ENCODE measurements at places on chromosomes 7 and 10. TPM values are rescaled to one million over a fixed set of nuclear protein-coding genes. Genes with fewer than 3 reads are reported as not detected.

Gene MMRN2
- total RNA-seq: 4.8 TPM

Gene ANK3
- total RNA-seq: 14.2 TPM

Gene PRLHR
- total RNA-seq: not detected

Gene UTF1
- total RNA-seq: not detected

GRCh38 chr10:74887614-74888284 is 61.3 kb downstream of the KAT6B start:
- DNase-seq: no peak

Gene DYNC1I1
- not detected for total RNA-seq

Data from Caki2 (cell line).